ENCODE measurements at places on chromosomes 7 and 10. TPM values are rescaled to one million over a fixed set of nuclear protein-coding genes. Genes with fewer than 3 reads are reported as not detected.

The CCDC146 gene
- 0.87 TPM for total RNA-seq

The FXYD4 gene
- total RNA-seq = not detected

The OR9A2 gene
- total RNA-seq = not detected

The GIMAP1 gene
- under 0.01 TPM for total RNA-seq

The SYT15 gene
- not detected for total RNA-seq

The PKD2L1 gene
- under 0.01 TPM for total RNA-seq
